A549 treated with GW870086 at 1 μM for 4 hours (cell line): ENCODE measurements at places on chromosomes 4 and X. TPM values are rescaled to one million over a fixed set of nuclear protein-coding genes. Genes with fewer than 3 reads are reported as not detected.

HSFX4 gene
- 0.10 TPM in 1 of 5 replicates, not detected in the others for total RNA-seq

PASD1 gene
- total RNA-seq, result not detected in 5 replicates

CT47B1 gene
- not detected in 5 replicates for total RNA-seq

MXRA5 gene
- not detected in 5 replicates for total RNA-seq

FGFBP1 gene
- 2.7 to 4.2 TPM (median 3.1 TPM) in 5 replicates for total RNA-seq

HS3ST1 gene
- 0.57 to 1.2 TPM (median 0.90 TPM) in 5 replicates for total RNA-seq

GSX2 gene
- not detected in 5 replicates for total RNA-seq

CACNA1F gene
- not detected in 5 replicates for total RNA-seq
